HFFc6 (cell line): ENCODE measurements at places on chromosomes 6 and 20. TPM values are rescaled to one million over a fixed set of nuclear protein-coding genes. Genes with fewer than 3 reads are reported as not detected.

GRCh38 chr6:28607990-28608389 lies 82.3 kb downstream of the GPX5 start:
- no peak for DNase-seq

The CDKAL1 gene
- 7.8 and 12.0 TPM in 2 replicates for total RNA-seq

DNA sequence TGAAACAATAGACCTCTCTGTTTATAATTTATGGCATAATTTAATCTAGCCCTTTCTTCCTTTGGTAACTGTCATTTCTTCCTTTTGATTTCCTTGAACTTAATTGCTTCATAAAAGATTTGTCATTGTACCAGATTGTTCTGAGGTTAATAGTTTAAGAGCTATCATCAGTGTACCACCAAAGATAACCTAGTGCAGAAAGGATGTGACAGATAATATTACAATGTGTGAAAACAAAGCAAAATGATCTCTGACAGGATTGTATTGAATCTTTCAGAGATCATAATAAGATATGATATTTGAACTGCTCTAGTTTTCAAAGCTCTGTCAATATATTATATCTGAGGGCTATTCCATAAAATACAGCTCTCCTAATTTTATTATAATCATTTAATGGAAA lies 132.1 kb upstream of the PTCHD4 start:
- DNase-seq = no peak

The OR2H1 gene
- total RNA-seq = not detected in 3 replicates

DNA sequence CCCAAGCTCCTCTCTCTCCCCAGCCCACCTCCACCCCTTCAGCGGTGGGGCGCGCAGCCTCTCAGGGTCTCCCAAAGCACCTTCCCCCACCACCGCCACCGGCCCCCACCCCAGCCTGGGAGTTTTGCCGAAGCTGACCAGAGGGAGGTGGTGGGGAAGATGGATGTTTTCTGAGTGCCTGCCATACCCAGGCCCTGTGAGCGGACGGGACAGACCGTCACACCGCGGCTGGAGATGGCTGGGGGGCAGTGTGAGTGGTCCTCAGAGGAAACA lies 5.7 kb downstream of the C20orf204 start:
- no peak for DNase-seq

The RPL10A gene
- 1,208 to 1,270 TPM (median 1,220 TPM) in 3 replicates for total RNA-seq

- no peak for DNase-seq
Measured at GRCh38 chr6:149510793-149511512, 26.1 kb upstream of the ZC3H12D start.

The ADGB gene
- total RNA-seq = not detected in 3 replicates

DNA sequence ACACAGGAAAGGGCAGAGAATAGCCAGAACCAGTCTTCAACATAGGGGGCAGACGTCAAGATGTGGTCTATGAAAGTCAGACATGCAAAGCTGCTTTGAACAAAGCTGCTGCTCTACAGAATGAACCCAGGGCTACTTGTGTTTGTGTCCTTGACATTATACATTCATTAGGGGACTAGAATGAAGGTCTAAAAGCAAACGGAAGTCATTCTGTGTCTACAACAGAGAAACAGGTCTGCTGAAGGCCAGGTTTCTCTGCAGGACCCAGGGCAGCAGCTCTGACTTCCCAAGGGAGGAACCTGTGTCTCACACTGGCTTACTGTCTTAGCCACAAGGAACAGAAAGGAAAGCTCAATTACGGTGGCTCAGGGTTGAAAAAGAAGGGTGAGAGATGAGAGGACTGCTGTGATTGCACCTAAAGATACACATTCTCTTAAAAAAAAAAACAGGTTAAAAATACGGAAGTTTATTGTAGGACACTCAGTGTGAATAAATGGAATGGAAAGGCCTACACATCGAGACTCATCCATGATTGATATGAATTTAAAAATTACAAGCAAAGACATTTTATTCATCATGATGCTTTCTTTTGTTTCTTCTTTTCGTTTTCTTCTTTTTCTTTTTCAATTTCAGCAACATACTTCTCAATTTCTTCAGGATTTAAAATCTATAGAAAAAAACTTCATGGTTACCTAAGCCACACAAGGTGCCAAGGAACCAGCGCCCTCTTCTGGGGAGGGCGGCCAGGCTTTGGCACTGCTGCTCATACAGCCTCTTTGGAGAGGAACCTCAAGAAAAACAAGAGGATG lies 6.7 kb downstream of the PSMA7 start:
- DNase-seq = no peak

The DCDC2 gene
- total RNA-seq = not detected in 2 replicates

- DNase-seq = no peak
Measured at GRCh38 chr6:92688342-92688741, 731.0 kb downstream of the EPHA7 start.

GRCh38 chr6:43172104-43173007 lies 1.3 kb downstream of the SRF start:
- no peak for DNase-seq

- DNase-seq = no peak
Measured at GRCh38 chr6:73030791-73031782, 194.2 kb downstream of the KHDC1L start.

DNA sequence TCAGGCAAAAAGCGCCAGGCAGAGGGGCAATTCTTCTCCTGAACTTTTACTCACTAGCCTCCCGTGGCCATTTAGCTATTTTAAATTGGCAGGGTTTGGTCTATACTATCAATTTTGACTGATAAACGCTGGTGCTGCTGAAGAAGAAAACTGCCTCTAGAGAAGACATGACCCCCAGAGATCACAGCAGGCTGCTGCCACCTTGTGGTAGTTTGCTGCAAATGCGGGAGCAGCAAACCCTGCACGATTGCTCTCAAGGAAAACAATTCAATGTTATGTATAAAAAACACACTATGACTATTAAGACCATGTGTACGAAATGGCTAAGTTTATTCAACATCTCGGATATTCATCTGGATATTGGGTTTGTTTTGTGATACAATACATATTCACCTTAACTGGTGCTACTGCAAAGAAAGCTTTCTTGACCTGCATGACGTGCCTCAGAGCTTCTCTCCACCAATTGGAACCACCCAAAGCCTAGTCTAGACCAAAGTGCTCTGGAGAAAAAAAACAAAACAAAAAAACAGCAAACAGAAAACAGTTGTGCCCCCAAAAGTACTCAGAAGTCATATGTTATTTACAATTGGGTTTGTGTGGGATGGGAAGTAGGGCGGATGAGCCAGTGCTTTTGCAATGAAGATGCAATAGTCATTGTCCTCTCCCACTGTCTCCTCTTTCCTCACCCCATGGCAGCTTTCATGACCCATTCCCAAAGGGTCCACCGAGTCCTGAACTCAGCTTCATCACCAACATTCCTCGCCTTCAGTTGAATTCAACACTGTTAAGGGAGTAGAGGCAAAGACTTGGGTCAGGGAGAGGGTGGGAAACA lies 19.6 kb upstream of the IL17F start:
- peak; percentile 67 for DNase-seq

GRCh38 chr6:157670466-157671186 lies 152.4 kb upstream of the SNX9 start:
- no peak for DNase-seq

DNA sequence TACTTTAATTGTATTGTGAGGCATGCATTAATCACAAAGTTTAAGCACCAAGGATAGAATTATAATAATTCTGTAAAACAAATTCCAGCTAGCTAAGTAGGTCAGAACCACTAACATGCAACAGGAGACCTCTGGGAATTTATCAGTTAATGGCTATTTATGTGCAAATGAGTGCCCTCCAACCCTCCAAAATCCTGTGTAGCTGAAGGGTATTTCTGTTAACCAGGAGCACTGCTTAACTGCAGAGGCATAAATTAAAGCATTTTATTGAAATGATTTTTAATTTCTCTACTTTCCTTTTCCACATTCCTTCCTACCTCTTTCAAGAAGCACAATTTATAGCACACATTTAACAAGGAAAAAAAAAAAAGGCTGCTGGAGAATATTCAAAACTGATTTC lies 77.0 kb downstream of the MMS22L start:
- DNase-seq = no peak

The TAF8 gene
- 15.1 and 17.2 TPM in 2 replicates for total RNA-seq

DNA sequence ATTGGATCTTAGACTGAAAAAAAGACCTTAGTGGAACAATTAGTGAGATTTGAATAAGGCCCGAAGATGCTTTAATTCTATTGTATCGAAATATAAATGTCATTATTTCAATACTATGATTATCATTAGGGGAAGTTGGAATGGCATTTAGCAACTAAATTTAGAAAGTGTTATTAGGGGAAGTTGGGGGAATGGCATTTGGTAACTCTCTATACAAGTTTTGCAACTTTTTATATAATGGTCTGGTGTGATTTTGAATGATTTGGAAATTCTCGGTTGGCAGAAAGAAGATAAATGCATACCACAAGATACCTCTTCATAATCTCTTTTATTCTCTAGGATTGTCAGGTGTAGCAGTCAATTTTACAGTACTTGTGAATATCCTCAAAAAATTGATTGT lies 49.2 kb downstream of the RNF144B start:
- no peak for DNase-seq

DNA sequence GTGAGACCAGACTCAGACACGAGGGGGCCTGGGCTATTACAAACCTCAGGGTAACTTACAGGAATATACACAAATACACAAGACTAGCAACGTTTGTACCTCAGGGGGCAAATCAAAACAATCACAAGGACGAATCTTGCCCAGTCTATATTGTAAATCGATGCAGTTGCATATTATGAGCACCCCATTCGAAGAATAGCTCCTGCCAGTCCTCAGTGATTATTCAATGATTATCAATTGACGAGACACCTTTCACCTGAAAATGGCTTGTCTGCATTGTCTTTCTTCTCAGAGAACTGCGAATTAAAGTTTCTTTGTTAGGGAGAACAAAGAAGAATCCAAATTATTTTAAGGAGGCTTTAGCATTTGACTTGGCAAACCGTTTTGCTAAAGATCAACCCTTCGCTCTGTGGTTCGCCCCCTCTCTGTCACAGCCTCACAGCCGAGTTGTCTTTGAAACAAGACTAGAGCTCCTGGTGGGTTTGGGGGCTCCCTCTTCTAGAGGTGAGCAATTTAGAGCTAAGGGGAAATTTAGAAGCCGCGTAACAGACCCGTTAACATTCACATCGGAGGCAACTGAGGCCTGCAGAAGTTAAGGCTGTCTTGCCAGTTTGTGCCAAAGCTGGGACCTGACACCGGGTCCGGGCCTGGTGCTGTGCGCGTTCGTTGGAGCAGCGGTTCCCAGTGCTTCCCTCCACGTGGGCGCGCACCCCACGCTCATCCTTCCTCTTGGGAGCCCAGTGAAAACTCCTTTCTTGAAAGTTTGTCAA lies 24.9 kb upstream of the MAP3K7 start:
- no peak for DNase-seq

The ME1 gene
- total RNA-seq = 24.8 to 32.1 TPM (median 30.0 TPM) in 3 replicates

- DNase-seq = no peak
Measured at GRCh38 chr20:14902432-14903089, 565.1 kb upstream of the FLRT3 start.

DNA sequence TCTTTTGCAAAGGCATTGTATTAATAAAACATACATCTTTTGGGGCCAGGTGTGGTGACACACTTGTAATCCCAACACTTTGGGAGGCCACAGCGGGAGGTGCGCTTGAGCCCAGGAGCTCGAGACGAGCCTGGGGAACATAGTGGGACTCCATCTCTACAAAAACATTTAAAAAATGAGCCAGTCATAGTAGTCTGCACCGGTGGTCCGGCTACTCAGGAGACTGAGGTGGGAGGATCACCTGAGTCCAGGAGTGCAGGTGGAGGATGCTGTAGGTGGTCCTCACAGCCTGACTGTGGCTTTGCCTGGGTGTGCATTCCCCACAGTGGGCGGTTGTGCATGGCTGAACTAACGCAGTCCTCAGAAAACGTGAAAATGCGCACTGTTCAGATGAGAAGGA lies 162.5 kb downstream of the DLL1 start:
- DNase-seq = no peak

The HLA-DOA gene
- total RNA-seq = not detected in 3 replicates

DNA sequence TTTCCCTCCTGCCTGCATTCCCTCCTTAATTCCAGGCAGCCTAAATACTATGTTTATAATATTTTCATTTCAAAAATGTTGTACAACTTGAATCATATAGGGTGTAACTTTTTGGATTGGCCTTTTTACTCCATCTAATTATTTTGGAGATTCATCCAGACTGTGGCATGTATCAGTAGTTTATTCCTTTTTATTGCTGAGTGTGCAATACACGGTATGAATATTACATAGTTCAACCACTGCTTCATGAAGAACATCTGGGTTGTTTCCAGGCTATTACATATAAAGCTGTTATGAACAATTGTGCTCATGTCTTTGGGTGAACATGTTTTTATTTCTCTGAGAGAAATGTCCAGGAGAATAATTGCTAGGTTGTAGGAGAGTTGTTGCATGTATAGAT lies 253.5 kb upstream of the SLC35B3 start:
- DNase-seq = no peak

The ZFAND3 gene
- total RNA-seq = 86.5 to 93.2 TPM (median 86.9 TPM) in 3 replicates

The PABPC1L gene
- 17.2 to 22.4 TPM (median 17.3 TPM) in 3 replicates for total RNA-seq

GRCh38 chr20:62132421-62132820 lies 10.1 kb downstream of the LSM14B start:
- no peak for DNase-seq

The DDX43 gene
- total RNA-seq = not detected in 3 replicates

DNA sequence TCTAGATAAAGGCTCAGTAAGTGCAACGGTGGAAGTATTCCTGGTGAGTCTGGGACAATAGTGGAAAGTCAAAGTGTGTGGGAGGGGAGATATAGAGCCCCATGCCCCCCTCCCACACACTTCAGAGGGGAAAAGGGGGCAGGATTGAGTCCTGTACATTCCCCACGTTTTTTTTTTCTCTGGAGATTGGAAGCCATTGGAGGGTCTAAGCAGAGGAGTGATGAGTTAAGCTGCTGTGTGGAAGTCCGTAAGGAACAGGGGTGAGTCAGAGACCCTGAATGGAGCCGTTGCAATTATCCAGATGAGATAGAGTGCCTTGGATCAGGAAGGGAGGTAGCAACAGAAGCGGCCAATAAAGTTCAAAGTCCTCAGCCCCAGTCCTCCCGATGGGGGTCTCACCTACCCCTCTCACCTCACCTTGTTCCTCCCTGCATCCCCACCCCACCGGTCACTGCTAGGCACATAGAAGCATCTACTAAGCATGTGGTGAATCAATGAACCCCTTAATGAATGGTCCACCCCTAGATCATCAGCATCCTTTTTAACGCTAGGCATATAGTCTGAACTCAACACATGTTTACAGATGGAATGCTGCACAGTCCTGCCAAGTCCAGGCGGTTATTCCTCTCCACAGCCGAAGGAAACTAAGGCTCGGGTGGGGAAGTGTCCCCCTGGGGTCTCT lies 662 bp upstream of the SLC9A8 start:
- DNase-seq = peak; percentile 37

The GMDS gene
- total RNA-seq = 11.8 to 14.8 TPM (median 13.6 TPM) in 3 replicates

The TRIM10 gene
- total RNA-seq = not detected in 3 replicates

The BMP7 gene
- not detected in 3 replicates for total RNA-seq

GRCh38 chr6:97014595-97014994 lies 90.1 kb downstream of the KLHL32 start:
- DNase-seq = no peak

The LIME1 gene
- 6.1 to 6.6 TPM (median 6.3 TPM) in 3 replicates for total RNA-seq

- no peak for DNase-seq
Measured at GRCh38 chr6:104431096-104431495, 428.6 kb downstream of the HACE1 start.

The CST1 gene
- total RNA-seq = not detected in 3 replicates

The CTAGE9 gene
- not detected in 3 replicates for total RNA-seq

- DNase-seq = no peak
Measured at GRCh38 chr20:31908016-31908415, 37.6 kb downstream of the TTLL9 start.

- peak; percentile 37 for DNase-seq
Measured at GRCh38 chr6:36350681-36351571, 14.2 kb upstream of the BNIP5 start.
